ENCODE measurements at places on chromosomes 4 and X.

GRCh38 chr4:11198516-11199305, 230.0 kb downstream of the HS3ST1 start:
- no peak for DNase-seq

- no peak for DNase-seq
These were observed 571.2 kb upstream of the ACTRT1 start for GRCh38 chrX:128623361-128623760.

DNA sequence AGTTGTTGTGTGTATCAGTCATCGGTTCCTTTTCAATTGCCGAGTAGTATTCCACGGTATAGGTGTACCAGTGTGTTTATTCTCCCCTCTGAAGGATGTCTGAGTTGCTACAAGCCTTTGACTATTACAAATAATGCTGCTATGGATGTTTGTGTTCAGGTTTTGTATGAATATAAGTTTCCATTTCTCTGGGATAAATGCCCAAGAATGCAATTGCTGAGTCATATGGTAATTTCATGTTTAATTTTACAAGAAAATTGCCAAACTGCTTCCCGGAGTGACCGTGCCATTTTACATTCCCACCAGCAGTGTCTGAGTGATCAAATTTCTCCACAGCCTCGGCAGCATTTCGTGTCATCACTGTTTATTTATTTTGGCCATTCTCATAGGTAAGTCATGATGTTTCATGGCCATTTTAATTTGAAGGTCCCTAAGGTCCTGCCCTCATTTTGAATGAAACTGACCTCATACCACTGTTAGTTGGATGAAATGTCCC, 73.9 kb downstream of the IRF2 start:
- DNase-seq = no peak

DNA sequence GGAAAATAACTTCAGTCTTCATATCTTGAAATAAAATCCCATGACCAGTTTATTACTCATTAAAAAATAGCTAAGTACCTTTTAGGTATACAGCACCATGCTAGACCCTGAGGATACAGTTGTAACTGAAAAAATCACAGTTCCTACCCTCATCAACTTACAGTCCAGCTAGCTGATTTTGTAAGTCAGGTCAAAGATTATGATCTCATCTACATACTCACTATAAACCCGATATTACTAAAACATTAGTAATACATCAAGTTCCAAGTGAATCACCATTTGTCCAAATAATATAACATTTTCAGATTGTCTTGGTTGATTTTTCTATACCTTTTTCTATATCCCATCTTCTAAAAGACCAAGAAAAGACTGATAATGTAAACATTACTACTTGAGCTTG, 333.9 kb downstream of the INPP4B start:
- DNase-seq = no peak

GRCh38 chr4:41025824-41026223, 188.5 kb downstream of the APBB2 start:
- no peak for DNase-seq

Measured in activated gamma-delta T cell treated with Interleukin-2 at 50 U/mL for 16 hours (primary cell).